ENCODE measurements at places on chromosomes 7 and 10.

DNA sequence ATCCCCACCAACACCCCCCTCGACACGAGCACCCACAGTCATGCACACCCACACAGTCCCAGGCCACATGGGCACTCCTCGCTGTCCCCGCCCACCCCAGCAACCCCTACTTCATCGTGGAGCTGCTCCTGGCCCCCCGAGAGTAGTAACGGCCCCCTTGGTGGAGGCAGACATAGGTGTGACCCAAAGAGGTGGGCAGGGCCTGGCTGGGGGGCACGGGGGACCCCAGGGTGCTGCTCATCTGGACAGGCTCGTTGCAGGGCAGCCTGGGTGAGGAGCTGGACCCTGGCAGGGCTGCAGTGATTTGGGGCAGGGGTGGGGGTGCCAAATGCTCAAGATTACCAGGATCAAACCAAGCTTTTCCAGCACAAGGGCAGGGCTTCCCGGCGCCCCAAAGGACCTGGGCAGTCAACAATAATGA, 42.4 kb upstream of the ZMIZ1 start:
- no peak for DNase-seq

- no peak for DNase-seq
These were observed 1.4 kb upstream of the ADAM8 start for GRCh38 chr10:133277993-133278576.

DNA sequence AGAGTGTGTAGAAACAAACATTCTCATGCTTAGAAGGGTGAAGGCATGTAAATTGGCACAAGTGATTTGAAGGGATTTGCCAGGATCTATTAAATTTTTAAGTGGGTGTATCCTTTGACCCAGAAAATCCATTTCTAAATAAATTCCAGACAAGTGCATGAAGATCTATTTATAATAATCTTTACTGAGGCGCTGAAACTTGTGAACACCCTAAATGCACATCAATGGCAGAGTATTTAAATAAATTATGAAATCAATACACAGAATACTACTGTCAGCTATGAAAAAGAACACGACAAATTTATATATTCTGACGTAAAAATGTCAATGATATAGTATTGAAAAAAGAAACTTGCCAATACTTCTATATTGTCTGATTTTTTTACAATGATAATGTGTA, 17.9 kb downstream of the ZNF777 start:
- no peak for DNase-seq

GRCh38 chr7:151704960-151705635, 171.8 kb downstream of the PRKAG2 start:
- DNase-seq, result no peak

GRCh38 chr7:15737601-15738000, 51.1 kb upstream of the MEOX2 start:
- no peak for DNase-seq

- no peak for DNase-seq
These were observed 158.3 kb upstream of the HDAC9 start for GRCh38 chr7:18337048-18337809.

- no peak for DNase-seq
These were observed 4.3 kb downstream of the ADCY1 start for GRCh38 chr7:45578467-45578866.

- no peak for DNase-seq
These were observed 151.1 kb upstream of the CACNA2D1 start for GRCh38 chr7:82594665-82595064.

GRCh38 chr10:88926566-88927415, 25.8 kb downstream of the ACTA2 start:
- no peak for DNase-seq

DNA sequence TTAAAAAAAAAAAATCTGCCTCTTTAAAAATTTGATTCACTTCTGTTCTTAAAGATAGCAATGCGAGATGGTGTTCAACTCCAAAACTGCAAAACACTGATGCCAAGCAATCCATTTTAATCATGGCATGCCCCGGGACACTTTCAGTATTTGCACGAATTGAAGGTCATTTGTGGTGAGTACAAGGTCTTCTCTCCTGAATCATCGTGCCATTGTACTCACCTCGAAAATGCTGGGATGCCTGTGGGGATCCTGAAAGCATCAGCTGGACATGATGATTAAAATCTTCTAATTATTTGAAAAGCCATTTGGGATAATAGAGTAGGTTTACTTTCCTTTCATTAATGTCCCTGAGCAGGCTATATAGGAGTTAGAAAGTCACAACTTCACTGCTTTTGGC, 125.1 kb upstream of the NRP1 start:
- no peak for DNase-seq

- DNase-seq, result no peak
These were observed 45.7 kb upstream of the PTPRN2 start for GRCh38 chr7:158633055-158633956.

DNA sequence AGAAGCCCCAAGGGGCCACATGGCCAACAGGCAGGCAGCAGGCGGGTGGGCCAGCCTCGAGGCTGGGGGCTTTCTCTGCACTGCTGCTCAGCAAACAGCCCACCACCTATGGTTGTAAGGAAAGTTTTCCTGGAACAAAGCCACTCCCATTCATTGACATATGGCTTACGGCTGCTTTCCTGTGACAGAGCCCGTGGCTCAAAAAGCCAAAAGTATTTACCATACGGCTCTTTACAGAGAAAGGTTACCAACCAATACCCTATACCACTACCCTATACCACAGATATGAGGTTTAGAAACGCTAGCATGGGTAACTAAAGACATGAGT, 152.7 kb downstream of the MAD1L1 start:
- DNase-seq, result no peak

DNA sequence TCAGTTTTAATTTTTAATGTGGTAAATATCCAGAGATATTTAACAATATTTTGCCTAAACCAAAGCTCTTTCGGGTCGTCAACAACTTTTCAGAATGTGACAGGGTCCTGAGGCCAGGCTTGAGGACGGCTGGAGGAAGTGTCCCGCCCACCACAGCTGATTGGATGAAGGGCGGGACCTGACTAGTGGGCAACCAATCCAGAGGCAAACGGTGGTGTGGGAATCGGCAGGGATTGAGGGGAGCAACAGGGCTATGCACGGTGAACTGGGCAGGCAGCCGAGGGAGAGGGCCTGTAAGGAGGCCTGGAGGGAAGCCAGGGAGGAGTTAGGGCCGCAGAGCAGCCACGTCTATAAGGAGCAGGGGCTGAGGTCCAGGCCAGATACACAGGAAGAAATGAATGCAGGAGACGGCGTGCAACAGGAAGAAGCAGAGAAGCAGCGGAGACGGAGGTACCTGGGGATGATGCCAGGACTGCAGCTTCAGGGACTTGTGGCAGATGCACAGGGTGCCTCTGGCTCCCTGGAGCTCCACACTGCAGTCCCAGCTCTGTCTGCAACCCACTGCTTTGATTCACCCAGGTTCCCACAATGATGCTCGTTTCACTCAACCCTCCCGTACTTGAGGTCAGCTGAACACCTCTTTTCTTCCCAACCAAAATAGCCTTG, 46.1 kb upstream of the ZMIZ1 start:
- no peak for DNase-seq

DNA sequence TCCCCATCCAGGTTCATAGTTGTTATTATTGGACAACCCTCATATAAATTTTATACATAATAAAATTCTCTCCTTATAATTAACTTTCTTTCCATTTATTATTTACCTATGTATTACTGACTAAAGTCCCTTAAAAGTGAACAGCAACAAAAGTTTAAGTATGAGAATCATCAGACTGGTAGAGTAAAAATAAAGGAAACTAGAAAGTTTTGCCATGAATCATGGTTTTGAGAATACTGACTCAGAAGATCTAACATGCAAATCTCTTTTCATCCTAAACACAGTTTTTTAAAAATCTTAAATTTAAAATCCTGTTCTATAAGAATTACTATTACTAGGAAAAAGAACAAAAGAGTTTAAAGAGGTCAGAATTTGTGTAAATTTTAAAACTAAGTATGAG, 32.1 kb downstream of the HERC4 start:
- DNase-seq, result no peak

DNA sequence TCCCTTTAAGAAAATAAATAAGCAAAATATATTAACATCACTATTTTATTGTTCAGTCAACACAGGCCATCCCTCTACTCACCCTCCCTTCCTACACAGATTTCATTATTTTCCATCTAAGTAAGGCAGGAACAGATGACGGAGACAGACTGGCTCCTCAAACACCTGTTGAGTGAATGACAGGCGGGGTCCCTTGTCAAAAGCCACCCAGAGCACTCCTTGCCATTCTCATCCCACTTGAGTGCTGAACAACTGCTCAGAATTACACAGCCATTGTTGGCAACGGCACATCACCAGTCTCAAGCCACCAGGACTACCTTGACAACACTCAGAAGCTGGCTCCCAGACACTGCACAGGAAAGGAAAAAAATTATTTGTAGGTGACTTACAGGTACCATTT, 3.3 kb downstream of the GRB10 start:
- DNase-seq, result no peak

- no peak for DNase-seq
These were observed 40.1 kb downstream of the ZNF518A start for GRCh38 chr10:96170230-96170629.

DNA sequence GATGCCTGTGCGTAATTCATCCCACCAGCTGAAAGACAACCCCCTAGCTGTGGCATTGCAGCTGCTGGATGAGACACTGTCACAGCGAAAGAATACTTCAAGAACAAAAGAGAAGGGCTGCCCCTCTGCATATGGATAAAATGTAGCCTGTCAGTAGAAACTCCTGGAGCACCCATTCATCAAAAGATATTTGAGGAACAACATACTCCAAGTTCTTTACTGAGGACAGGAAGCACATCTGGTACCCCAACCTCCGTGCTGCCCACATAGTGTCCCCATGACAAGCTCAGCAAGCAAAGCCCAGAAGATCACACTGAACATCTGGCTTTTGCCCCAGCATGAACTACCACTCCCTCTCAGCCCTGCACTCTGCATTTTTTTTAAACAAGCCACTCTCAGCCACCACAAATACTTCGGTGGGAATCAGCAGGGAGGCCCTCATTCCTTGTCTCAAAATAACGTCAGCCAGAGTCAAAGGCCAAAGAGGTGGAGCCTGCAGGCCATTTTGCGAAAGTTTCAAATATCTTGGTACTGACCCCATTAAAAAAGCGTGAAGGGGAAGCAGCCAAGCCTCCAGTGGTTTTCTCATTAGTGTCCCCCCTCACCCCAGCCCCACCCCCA, 1.7 kb downstream of the CREB3L2 start:
- no peak for DNase-seq

DNA sequence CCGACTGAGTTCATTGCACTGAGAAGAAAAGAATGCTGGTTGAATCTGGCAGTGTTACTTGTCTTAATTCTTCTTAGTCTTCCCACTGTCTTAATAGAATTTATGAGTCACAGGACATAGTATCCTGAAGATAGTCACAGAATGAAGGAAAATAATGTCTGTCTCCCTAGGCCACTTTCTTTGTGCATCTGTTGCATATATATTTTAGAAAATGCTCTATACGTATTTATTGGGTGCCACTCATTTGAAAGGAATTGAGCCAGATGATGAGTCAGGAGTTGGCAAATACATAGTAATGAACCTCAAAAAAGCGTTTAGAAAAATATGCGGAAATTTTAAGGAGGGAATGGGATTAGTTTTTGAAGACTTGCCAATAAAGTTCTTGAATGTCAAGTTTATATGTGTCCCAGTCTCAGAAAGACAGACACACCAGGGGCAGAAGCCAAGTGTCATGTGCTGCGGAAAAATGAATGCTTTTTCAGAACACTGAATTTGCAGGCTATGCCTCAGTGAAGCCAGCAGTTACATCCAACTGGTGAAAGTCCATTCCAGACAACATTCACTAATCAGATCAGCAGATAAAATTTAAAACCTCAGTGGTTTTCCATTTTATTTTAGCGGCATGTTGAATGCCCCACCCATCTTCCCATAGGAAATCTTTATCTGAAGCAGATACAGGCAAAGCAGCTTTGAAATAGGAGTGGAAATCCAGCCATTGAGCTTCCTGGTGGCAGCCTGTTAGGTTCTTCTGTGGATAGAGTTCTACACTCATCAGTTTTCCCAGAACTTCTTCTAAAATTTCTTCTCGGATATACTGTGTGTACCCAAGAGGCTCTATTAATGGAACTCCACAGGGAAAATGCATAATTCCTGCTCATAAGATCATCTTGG, 308.4 kb downstream of the BICC1 start:
- no peak for DNase-seq

- no peak for DNase-seq
These were observed 77.9 kb downstream of the CARD11 start for GRCh38 chr7:2965745-2966270.

DNA sequence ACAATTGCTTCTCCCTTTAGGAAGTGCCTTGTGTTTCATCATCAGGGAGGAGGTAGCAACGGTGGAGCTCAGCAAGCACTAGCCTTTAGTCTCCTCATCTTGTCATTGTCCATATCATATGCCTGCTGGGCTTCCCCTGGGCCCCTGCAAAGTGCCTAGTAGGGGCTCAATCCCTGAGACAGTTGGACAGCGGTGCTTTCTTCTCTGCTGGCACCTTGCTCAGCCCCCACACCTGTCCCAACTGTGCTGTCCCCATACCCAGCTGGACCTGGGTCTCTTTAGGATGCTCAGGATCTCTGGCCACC, 5.5 kb downstream of the SMARCD3 start:
- no peak for DNase-seq

- DNase-seq, result no peak
These were observed 286.0 kb upstream of the TMEM229A start for GRCh38 chr7:124318721-124319450.

GRCh38 chr10:46217752-46218453, 68.9 kb upstream of the ANTXRL start:
- no peak for DNase-seq

GRCh38 chr7:43834463-43835251, 34.7 kb downstream of the MRPS24 start:
- no peak for DNase-seq

DNA sequence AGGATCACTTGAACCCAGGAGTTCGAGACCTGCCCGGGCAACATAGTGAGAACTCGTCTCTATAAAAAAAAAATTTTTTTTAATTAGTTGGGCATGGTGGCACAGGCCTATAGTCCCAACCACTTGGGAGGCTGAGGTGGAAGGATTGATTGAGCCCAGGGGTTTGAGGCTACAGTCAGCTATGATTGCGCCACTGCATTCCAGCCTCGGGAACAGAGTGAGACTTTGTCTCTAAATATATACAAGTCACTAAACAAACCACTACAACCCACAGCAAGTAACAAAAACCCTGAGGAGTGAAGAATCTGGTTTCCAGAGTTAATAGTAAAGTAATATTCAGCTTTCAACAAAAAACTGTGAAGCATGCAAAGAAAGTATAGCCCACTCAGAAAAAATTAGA, 32.7 kb upstream of the HHEX start:
- no peak for DNase-seq

GRCh38 chr7:1052031-1052818, 7.9 kb downstream of the GPR146 start:
- DNase-seq, result no peak

- DNase-seq, result no peak
These were observed 228.0 kb downstream of the TWIST1 start for GRCh38 chr7:18889436-18889835.

DNA sequence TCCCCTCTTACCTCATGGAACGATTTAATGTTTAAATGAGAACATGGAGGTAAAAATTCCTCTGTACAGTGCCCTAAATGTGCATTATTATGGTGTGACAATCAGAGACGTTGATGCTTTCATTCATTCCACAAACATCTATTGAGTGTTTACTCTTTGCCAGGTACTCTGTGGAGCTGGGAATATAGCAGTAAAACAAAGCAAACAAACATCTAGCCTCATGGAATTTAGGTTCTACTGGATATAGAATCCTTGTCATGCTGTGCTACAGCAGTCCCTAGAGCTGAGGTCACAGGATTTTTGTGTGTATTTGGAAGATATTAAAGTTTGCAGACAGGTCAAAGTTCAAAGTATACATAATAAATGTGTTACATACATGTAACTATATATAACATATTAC, 140.7 kb downstream of the CUBN start:
- no peak for DNase-seq

Data from stimulated activated CD8-positive, alpha-beta memory T cell treated with anti-CD3 and anti-CD28 coated beads, Interleukin-7, amount 100 ng/mL, for 1 hour (primary cell).